ENCODE measurements at places on chromosomes 7 and 10. TPM values are rescaled to one million over a fixed set of nuclear protein-coding genes. Genes with fewer than 3 reads are reported as not detected.

Gene IL6
- 0.92 TPM for total RNA-seq

Gene OR9A2
- total RNA-seq, result not detected

Gene SNX8
- 28.0 TPM for total RNA-seq

Gene EMX2
- total RNA-seq, result not detected

Gene UNCX
- total RNA-seq, result not detected

Gene ENTPD1
- 0.27 TPM for total RNA-seq

Gene PRPS1L1
- total RNA-seq, result not detected

Gene CLDN12
- total RNA-seq, result 2.4 TPM

Gene PAPSS2
- total RNA-seq, result not detected

Gene WNT2
- total RNA-seq, result not detected

Gene SEMA4G
- 1.6 TPM for total RNA-seq

Gene PSMA2
- 104 TPM for total RNA-seq

DNA sequence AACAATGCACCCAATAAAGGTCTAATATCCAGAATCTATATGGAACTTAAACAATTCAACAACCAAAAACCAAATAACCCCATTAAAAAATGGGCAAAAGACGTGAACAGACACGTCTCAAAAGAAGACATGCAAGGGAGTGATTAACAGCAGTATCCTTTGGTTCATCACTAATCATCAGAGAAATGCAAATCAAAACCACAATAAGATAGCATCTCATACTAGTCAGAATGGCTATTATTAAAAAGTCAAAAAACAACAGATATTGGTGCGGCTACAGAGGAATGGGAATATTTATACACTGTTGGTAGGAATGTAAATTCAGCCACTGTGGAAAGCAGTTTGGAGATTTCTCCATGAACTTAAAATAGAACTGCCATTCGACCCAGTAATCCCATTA is 46.6 kb downstream of the MSRB2 start:
- DNase-seq, result no peak

- DNase-seq, result no peak
Measured at GRCh38 chr10:95782318-95782717, 26.4 kb downstream of the ENTPD1 start.

GRCh38 chr7:28686418-28686800 is 271.7 kb downstream of the TRIL start:
- DNase-seq, result no peak

DNA sequence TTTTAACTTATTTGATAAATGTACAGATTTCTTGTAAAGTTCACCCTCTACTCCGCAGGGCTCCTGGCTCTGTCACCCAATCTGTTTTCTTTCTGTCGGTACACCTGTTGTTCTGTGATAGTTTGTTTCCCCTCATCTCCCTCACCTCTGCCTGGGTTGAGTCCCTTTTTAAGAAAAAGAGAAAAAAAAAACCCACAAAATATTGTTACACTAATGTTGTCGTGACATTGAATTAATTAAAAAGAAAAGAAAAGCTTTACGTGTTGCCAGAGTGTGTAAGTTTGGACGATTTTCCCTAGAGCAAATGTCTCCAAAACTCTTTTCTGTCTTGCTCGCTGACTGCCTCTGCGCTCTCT is 3.4 kb downstream of the HMX3 start:
- no peak for DNase-seq

DNA sequence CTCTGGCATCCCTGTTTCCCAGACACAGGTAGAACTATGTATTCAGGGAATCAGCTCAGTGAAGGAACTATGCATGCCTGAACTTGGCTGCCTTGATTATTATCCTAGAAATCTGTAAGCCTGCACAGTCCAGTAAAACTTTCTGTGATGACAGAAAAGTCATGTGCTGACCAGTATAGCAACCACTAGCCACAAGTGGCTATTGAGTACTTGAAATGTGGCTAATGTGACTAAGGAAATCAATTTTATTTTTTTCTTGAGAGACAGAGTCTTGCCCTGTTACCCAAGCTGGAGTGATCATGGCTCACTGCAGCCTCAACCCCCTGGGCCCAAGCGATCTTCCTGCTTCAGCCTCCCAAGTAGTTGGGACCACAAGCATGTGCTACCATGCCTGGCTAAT is 3.5 kb downstream of the EXOSC1 start:
- no peak for DNase-seq

GRCh38 chr7:18828260-18828993 is 289.0 kb downstream of the TWIST1 start:
- no peak for DNase-seq

- no peak for DNase-seq
Measured at GRCh38 chr10:23556727-23557440, 118.0 kb downstream of the OTUD1 start.

DNA sequence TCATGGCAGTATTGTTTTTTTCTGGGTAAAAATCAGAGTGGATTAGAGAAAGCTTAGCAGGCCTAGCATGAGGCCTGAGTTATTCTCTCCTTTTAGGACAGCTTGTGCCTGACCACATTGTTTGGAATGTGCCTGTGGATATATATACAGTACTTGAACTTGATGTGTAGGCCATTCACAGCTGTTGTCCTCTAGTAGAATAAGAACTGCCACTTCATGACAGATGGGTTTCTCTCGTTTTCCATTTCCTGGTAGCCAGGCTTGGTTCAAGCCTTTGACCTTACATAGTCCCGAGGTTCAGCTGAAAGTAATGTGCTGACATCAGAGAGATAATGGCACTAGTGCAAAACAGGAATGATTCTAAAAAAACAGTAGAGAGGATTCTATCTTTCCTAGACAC is 473.9 kb downstream of the AUTS2 start:
- DNase-seq, result no peak

DNA sequence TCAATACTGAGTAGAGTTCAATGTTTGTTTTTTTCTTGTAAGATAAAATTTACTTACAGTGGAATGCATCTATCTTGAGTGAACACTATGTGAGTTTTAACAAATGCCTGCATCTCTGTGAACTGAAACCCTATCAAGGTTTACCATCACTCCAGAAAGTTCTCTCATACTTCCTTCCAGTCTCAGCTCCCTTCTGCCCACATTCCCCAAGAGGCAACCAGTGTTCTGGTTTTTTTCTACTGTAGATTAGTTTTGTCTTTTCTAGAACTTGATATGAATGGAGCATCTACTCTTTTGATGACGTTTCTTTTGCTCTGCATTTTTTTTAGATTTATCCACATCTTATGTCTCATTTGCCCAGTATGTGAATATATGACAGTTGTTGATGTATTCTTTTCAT is 17.1 kb downstream of the WIPI2 start:
- DNase-seq, result no peak

GRCh38 chr10:79981450-79982361 is 32.8 kb upstream of the SFTPD start:
- DNase-seq, result peak; percentile 22

DNA sequence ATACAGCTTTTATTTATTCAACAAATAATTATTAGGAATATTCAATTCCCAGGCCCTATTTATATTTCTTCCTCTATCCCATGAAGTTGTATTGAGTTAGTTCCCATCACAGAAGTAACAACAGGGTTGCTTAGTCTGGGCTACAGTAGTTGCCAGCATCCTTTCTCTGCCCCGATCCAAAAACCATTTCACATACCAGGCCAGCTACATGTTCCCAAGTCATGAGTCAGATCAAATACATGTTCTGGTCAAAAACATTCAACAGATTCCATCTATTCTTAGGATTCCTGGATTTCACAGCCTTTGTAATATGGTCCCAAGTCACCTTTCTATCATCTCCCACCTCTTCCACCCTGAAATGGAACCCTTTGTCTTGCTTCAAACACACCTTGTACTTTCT is 91.6 kb downstream of the RAB11FIP2 start:
- DNase-seq, result no peak

GRCh38 chr7:64999165-65000004 is 7.1 kb downstream of the ERV3-1 start:
- DNase-seq, result no peak

- no peak for DNase-seq
Measured at GRCh38 chr7:28530175-28530802, 118.0 kb downstream of the CREB5 start.

- peak; percentile 73 for DNase-seq
Measured at GRCh38 chr10:61903221-61903927, 1.9 kb downstream of the ARID5B start.

- DNase-seq, result no peak
Measured at GRCh38 chr7:28048694-28049093, 131.9 kb downstream of the JAZF1 start.

- DNase-seq, result no peak
Measured at GRCh38 chr10:51170518-51171245, 96.4 kb downstream of the PRKG1 start.

DNA sequence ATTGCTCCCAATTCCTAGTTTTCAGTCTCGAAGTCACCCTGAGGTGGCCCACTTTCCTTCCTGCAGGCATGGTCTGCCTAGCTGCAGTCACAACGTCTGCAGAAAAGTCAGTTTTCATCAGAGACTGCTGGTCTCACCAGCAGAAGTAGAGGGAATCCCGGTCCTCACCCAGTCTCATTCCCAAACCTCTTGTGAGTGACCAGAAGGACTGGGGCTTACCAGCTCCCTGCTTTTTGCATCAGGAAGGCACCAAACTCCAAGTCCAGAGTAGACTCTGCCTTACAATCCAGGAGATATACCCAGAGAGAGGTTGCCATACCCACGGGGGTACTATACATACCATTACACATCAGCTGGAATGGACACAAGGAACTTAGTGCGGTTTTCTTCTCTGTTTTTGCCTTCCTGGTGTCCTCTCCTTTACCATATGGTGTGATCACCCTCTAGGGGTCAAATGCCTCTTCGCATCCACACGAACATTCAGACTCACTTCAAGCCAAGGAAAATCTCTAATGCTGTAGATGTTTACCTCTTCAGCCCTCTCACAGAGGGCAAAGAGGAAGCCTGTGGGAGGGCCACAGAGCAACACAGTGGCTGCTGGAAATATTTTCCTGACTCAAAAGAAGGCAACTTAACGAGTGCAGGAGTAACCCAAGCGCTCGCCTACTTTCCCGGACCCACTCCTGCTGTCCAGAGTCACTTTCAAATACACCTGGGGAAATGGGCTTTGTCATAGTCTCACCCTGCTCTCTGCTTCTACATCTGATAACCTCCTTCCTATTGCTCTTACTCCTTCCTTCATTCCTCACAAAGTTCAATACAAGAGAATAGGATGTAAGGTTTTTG is 220.9 kb downstream of the C7orf25 start:
- DNase-seq, result no peak

- no peak for DNase-seq
Measured at GRCh38 chr7:28954946-28955345, 3.2 kb downstream of the TRIL start.

GRCh38 chr10:99758211-99758891 is 24.1 kb upstream of the ABCC2 start:
- no peak for DNase-seq

DNA sequence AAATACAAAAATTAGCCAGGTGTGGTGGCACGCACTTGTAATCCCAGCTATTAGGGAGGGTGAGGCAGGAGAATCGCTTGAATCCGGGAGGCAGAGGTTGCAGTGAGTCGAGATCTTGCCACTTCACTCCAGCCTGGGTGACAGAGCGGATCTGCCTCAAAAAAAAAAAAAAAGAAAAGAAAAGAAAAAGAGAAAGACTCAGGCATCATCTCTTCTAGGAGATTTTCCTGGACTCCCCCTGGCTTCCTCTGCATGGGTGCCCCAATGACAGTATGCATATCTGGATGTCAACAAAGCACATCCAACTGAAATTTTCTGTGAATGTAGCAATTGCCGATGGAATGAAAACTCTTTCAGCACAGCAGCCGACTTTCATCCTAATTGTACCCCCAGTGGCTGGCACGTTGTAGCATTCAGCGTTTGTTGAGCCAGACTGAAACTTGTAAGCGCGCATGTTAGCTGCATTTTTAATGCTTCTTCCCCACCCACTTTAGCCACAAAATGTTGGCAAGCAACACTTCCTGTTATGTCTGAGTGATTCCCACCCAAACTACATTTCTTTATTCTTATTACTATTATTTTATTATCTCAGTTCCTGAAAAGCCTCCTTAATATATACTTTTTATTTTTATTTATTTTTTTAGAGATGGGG is 70.2 kb downstream of the PRTFDC1 start:
- peak; percentile 58 for DNase-seq

GRCh38 chr10:14653271-14654161 is 121.2 kb downstream of the FAM107B start:
- peak; percentile 34 for DNase-seq

Measured in activated CD4-positive, alpha-beta T cell treated with anti-CD3 and anti-CD28 coated beads, Interleukin-2, amount 10 ng/mL, durations not matched to agents 7 days and 5 days (primary cell).